HL-60 (cell line): ENCODE measurements at places on chromosomes 12 and 14.

DNA sequence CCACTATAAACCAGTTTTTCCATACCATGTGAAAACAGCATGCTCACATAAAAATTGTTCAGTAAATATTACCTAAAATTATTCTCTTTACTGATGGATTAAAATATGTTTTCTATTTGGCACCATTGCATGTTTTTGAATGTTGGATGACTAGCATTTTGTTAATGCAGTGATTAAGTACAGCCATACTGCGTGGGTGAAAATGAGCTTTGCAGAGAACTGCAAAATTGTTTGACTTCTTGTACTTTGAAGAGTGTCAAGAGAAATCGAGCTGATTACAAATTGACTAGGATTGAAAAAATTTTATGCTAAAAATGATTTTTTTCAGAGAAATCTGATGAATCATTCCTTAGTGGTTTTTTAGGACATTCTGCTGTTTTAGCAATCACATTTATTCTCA lies 452.9 kb downstream of the RPL10L start:
- no peak for DNase-seq

- DNase-seq = no peak
Measured at GRCh38 chr14:58873228-58873953, 235.6 kb downstream of the DACT1 start.

GRCh38 chr14:68553311-68553710 lies 239.6 kb downstream of the ZFP36L1 start:
- DNase-seq = no peak

- no peak for DNase-seq
Measured at GRCh38 chr12:67519484-67520433, 128.8 kb upstream of the DYRK2 start.

- DNase-seq = no peak
Measured at GRCh38 chr12:122963941-122964265, 2.4 kb downstream of the ABCB9 start.

GRCh38 chr12:124612410-124612680 lies 44.9 kb upstream of the NCOR2 start:
- no peak for DNase-seq

GRCh38 chr14:106605548-106606448 lies 1079.4 kb downstream of the TMEM121 start:
- DNase-seq = peak; percentile 83

GRCh38 chr14:102819176-102819628 lies 42.0 kb downstream of the TRAF3 start:
- DNase-seq = no peak

DNA sequence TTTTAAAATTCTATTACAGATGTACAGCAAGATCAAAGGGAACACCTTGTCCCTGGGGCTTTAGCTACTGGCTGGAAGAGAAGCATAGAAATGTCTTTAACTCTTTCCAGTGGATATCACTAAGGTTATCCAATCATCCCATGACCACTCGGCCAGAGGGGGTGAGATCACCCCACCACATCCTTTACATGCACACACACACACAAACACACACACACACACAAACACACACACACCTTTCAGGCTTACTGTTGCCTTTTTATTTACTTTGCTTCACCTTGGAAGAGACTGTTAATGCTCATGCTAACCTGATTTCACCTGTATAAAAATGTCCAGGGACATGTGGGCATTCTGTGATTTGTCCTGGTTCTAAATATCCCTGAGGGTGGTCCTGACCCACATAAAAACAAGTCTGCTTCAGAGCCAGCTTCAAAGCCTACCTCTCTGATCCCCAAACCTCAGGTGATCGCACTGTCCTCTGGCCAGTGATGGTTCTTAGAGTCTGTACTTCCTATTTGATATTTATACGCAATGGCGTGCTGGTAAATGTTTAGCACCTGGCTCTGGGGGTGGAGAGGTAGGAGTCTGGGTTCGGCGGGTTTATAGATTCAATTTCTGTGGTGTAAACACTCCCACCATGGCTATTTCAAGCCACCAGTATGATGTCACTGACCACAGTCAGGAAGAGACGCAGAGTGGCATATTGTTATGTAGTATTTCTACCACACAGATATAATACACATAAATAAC lies 166.1 kb upstream of the EEA1 start:
- peak; percentile 18 for DNase-seq

- no peak for DNase-seq
Measured at GRCh38 chr14:96264200-96264553, 8.2 kb downstream of the BDKRB1 start.

DNA sequence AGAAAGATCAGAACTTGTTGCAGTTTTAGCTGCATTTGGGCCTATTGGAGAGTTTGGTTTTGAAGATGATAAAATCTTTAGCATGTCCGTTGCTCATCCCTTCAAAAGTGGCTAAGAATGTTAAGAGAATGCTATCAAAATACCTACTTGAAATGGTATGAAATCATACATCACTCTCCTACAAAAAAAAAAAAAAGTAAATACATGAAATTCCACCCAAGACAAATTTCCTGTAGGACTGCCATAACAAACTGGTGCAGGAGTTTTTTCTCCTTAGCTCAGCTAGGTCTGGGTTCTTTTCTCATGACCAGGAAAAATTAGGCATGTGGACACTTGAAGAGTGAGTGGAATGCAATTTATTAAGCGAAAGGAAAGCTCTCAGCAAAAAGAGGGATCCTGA lies 15.9 kb upstream of the FAR2 start:
- DNase-seq = no peak

DNA sequence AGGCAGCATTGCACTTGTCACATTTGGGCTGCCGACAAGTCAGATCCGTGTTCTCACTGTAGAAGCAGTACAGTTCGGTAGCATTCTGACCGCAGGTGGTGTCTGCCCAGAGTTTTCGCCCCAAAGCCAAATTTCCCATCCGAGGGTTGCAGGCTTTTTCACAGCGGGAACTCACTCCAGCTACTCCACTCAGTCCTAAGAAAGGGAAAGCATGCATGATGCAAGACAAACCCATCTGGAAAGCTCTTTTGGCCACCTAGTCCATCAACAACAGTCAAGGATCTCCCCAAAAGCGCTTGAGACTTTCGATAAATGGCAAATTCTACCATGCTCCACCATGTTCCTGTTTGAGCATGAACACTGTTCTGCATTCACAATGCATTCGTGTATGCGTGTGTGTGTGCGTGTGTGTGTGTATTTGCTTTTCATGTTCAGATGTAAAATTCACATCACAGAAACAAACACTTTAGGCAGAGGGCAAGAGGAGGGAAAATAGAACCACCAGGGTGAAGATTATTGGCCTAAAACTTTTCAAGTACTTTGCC lies 3.2 kb downstream of the NTN4 start:
- no peak for DNase-seq

DNA sequence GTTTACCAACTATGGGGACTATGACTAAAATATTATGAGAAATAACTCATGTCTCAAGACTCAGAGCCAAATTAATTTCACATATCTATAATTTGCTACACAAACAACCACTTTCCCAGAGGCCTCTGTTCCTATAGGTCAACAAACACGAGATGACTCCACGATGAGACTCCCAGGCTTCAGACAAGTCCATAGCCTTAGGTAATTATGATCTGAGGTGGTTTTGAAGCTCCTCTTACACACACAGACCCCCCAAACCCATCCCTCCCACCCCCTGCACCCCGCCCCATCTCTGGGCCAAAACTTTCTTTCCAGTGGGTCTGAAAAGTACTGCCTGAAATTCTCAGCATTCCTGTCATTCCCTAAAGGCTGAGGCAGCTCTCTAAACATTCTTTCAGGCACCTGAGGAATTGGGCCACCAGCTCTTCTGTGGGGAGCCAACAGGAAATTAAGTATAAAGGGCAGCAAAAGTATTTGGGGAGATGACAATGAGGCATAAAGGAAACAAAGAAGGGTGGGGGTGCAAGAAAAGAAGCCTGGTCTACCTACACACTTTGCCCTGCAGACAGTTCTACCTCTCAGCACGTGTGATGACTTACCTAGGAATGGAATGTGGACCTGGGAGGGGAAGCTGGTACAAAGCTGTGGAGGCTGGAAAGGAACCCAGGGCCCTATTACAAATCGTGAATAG lies 143.6 kb downstream of the PAWR start:
- no peak for DNase-seq

GRCh38 chr12:41514907-41515306 lies 326.8 kb downstream of the PDZRN4 start:
- no peak for DNase-seq

- DNase-seq = no peak
Measured at GRCh38 chr12:47067771-47068431, 11.5 kb upstream of the PCED1B start.

- no peak for DNase-seq
Measured at GRCh38 chr12:80299976-80300375, 144.1 kb upstream of the PTPRQ start.

- DNase-seq = no peak
Measured at GRCh38 chr12:74781991-74782485, 244.4 kb downstream of the ATXN7L3B start.

- peak; percentile 52 for DNase-seq
Measured at GRCh38 chr12:104462931-104463339, 6.2 kb downstream of the CHST11 start.

DNA sequence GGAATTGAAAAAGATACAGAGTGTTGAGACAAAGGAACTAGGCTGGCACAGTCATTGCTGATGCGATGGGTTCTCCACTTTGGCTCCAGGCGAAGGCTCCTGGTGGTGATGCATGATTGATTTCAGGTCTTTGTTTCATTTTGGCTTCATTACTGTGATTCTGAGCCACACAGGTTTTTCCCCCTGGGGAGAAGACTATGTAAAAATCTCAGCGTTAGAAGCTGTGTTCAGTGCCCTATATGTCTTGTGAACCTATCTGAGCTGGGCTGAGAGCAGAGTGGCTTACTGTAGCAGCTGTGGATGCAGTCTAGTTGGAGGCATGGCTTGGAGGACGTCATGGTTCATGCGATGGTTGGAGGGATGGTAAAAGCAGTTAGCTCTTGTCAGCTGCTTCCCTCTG lies 54.0 kb downstream of the GPATCH2L start:
- no peak for DNase-seq

DNA sequence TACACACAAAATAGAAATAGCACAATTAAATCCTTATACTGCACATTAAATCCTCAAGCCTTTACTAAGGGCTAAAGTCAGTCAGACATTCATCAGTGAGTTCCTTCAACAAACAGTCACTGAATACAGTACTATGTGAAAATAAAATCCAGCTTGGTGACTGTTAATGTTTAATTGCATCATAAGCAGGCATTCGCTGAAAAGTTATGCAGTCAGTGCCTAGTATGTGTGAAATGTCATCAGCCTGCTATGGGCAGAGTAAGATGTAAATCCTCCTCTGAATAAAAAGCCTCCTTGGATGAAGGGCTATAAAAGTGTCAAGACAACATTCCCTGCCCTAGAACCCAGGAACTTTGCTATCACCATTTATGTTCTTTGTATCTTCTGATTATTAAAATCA lies 116.4 kb downstream of the PRICKLE1 start:
- DNase-seq = no peak
